Activated CD4-positive, alpha-beta T cell treated with anti-CD3 and anti-CD28 coated beads for 1 hour (primary cell): ENCODE measurements at places on chromosomes 1 and 21.

- no peak for DNase-seq
Measured at GRCh38 chr1:992362-992761, 7.5 kb downstream of the HES4 start.

- no peak for DNase-seq
Measured at GRCh38 chr21:46004168-46004861, 22.7 kb downstream of the COL6A1 start.

- DNase-seq, result no peak
Measured at GRCh38 chr1:102434421-102434820, 437.7 kb upstream of the OLFM3 start.

DNA sequence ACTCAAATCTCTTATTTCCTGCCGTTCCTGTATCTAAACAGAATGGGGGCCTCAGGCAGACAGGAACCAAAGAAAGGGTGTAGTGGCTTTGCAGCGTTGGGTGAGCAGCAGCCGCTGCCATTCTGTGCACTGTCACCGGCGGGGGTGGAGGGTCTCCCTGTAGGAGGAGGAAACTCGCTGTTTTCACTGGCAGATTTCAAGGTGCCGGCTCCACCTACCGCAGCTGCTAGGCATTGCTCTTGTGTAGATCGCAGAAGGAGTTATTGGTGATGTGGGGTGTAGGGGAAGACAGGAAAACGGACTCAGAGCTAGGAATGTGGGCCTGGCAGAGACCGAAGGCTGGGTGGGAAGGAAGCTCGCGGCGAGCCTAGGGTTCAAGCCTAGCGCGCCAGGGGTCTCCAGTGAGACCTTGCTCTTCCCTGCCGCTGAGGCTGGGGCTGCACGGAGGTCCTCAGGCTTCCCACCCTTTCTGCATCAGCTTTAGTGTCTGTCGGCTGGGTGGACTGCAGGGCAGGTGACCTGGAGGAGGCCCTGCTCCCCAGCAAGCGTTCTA, 20.8 kb downstream of the ATP5PO start:
- DNase-seq, result peak; percentile 48

GRCh38 chr1:210817385-210818275, 316.3 kb downstream of the KCNH1 start:
- DNase-seq, result no peak

- DNase-seq, result no peak
Measured at GRCh38 chr1:8461351-8462110, 143.6 kb downstream of the SLC45A1 start.

DNA sequence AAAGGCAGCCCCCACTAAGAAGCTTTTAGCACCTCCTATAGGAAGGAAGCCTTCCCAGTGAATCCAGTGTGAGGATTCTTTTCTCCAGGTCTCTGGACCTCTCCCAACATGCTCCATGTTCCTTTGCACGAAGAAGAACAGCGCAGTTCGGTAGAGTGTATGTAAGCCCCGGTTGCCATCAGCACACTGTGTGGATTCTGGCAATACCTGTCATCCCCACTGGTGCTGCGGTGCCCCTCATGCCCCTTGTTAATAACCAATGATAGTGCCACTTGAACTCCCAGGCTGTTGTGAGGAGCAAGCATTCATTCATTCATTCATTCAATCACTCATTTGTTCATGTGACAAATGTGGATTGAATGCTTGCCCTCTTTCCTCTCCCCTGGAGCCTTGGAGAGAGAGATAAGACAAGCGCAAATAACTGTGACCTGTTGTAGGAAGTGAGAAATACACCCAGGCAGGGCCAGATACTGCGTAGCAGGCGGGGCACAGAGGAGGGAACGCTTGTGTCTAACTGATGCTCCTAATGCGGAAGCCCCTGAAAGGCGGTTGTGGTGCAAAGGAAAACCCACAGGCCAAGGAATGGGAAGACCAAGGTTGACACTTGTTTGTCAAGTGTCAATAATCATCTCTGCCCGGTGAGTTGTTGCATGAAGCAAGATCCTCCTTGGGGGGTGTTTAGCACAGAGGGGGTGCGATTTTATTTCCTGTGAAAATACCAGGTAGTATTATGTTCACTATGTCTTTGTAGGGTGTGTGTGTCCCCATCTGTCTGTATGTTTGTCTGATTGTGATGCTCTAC, 9.8 kb downstream of the LGR6 start:
- no peak for DNase-seq

DNA sequence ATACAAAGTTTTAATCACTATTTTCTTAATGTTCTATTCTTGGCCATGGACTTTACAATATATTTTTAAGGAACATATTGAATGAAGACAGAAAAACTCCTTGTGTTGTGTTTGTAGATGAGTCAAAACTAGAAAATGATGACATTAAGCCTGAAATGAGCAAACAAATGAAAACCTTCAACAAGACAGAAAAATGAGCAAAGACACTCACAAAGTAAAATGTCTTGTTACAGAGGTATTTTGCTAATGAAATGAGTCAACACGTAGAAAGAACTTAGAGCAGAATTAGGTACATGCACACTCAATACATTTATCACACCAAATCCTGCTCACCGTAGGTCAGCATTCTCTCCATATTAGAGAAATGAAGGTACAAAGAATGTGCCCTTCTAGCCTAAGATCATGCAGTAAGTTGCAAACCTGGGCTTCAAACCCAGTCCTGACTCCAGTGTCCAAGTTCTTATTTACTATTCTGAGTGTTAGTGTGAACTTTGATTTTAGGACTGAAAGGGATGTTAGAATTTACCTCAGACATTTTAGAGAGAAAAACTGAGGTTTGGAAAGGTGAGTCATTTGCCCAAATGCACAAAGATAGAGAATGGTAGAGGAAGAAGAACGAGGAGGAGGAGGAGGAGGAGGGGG, 133.9 kb upstream of the SGIP1 start:
- no peak for DNase-seq

DNA sequence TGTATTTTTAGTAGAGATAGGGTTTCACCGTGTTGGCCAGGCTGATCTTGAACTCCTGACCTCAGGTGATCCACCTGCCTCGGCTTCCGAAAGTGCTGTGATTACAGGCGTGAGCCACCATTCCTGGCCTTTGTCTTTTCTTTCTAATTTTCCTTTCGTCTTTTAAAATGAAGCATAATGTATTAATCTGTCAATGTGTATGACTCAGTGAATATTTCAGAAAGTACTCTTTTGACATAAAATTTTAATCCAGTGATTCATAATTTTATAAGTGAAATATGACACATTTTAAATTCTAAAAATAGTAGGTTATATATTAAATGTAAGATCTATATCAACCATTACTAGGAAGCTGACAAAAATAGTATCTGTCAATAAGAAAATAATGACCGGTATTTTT, 1059.0 kb upstream of the PRMT6 start:
- no peak for DNase-seq

DNA sequence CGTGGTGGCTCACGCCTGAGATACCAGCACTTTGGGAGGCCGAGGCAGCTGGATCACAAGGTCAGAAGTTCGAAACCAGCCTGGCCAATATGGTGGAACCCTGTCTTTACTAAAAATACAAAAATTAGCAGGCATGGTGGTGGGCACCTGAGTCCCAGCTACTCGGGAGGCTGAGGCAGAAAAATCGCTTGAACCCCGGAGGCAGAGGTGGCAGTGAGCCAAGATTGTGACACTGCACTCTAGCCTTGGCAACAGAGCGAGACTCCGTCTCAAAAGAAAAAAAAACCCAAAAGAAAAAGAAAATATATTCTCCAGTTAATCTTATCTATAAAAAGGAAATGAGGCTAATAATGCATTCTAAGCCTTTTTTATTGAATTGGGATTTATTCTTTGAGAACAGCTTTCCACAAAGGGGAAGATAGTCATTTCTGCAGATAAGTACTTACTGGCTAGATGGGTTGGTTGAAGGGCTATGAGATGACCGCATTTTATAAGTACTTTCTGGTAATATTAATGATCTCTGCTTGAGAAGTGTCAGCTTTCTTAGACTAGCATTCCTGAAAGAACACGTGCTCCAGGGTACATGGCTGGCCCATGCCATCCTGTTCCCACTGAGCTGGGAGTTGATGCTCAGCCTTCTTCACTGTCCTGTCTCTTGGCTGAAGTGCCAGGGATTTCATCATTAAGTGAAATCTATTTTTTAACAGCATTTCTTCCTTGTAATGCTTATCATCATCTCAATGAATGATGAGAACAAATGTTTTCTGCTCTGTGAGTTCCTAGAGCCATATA, 57.9 kb downstream of the SASS6 start:
- no peak for DNase-seq
